ENCODE measurements at places on chromosomes 12 and 14.

DNA sequence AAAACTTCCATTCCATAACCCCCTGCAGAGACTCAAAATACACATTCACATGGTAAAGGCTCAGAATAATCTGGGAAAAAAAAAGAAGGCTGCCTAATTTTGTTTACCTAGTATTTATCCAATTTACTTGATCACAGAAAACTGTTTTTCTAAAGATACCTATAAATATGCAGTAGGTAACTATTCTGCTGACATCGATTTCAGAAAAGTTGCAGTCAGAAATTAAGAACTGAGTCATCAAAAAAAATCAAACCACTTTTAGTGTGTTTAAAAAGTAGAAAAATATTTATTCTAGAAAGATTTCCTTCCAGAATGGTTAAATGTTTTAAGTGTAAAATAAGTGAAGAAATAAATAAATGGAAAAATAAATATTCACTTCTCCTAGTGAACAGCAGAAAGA is 254.5 kb upstream of the CAND1 start:
- DNase-seq = no peak

DNA sequence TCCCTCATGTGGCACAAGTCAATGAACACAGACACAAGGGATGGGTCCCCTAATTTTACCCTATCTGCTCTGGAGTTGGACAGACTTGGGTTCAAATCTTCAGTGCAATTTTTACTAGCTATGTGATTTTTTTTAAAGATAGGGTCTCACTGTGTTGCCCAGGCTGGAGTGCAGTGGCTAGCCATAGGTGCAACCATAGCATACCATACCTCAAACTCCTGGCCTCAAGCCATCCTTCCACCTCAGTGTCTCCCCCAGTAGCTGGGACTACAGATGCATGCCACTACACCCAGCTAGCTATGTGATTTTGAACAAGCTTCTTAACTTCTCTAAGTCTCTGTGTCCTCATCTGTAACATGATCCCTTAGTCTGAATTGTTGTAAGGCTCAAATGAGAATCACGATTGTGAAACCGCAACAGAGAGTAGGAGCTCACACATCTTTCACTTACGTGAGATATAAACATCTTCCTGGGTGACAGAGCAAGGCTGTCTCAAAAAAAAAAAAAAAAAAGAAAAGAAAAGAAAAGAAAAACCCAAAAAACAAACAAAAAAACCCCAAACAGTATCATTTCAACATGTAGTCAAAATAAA is 4.7 kb downstream of the CALCOCO1 start:
- no peak for DNase-seq

DNA sequence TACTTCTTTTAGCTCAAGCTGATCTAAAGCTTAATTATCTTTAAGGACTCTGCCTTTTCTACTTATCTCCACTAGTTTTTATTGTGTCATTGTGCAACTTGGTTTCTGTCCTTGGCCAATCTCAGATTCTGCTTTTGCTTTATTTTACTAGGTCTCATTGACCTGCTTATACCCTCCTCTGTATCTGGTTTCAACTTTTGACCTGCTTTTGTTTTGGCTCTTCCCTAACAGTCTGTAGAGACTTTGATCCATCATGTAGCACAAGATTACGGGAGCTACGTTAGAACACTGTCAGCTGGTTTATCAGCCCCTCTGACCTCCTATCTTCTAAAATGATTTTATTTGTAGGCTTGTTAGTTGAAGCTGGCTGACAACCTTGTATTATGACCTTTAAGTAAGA is 43.6 kb downstream of the ZCRB1 start:
- DNase-seq = no peak

DNA sequence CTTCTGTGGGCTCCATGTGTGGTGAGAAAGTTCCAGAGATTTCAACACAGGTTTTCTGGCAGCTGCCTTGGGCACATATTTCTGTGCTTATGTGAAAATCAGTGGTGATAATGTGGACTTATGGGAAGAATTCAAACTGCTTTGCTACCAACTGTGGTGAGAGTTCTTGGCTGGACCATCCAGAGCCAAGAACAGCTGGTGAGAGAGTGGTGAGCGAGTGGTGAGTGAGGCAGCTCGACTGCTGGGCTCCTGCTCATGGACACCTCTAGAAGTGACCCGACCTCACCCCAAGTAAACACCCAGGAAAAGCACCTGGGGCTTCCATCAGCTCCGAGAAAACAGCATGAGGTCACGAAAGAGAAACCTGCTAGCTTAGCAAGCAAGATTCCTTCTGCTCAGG is 106.4 kb downstream of the PIWIL1 start:
- DNase-seq = no peak

- no peak for DNase-seq
Measured at GRCh38 chr12:16605642-16606116, 283 bp downstream of the LMO3 start.

DNA sequence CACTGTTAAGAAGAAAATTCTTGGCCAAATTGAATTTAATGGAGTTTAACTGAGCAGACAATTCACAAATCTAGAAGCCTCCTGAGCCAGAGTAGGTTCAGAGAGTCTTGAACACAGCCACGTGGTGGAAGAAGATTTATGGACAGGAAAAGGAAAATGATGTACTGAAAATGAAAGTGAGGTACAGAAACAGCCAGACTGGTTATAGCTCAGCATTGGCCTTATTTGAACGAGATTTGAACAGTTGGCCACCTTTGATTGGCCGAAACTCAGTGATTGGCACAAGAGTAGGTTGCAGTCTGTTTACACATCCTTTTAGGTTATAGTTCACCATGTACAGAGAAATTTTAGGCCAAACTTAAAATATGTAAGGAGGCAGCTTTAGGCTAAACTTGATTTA is 9.9 kb downstream of the OAS2 start:
- no peak for DNase-seq

GRCh38 chr12:69108037-69108436 is 131.3 kb upstream of the CPSF6 start:
- no peak for DNase-seq

GRCh38 chr14:105076805-105077648 is 11.8 kb upstream of the GPR132 start:
- no peak for DNase-seq

- no peak for DNase-seq
Measured at GRCh38 chr12:27743601-27744000, 33.0 kb downstream of the MRPS35 start.

- DNase-seq = no peak
Measured at GRCh38 chr12:123062681-123063486, 82.4 kb downstream of the ARL6IP4 start.

DNA sequence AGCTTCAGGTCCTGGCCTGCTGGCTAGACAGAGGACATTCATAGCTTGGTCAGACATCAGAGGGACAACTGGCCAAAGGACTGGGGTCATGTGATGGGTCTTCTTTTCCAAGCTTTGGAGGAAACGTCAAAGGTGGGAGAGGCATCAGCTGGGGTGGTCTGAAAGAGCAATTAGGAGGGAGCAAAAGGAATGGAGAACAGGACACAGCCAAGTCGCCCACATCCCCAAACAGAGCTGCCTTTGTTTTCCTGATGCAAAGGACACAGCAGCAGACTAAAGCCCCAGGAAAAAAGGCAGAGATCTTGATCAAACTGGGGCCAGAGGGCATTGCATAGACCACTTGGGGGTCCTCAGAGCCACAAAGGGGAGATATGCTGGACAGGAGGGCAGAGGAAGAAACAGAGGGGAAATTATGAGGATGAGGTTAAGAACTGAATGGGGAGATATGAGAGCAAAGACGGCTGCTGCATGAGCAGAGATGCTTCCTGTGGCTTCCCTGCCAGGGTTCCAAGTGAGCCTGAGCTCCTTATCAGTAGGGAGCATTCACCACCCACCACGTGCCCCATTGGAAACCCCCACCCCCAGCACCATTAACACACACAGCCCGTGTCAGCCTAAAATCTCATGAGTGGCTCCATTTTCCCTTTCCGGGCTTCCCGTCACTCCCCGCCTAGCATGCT is 62.4 kb downstream of the ANO2 start:
- no peak for DNase-seq

DNA sequence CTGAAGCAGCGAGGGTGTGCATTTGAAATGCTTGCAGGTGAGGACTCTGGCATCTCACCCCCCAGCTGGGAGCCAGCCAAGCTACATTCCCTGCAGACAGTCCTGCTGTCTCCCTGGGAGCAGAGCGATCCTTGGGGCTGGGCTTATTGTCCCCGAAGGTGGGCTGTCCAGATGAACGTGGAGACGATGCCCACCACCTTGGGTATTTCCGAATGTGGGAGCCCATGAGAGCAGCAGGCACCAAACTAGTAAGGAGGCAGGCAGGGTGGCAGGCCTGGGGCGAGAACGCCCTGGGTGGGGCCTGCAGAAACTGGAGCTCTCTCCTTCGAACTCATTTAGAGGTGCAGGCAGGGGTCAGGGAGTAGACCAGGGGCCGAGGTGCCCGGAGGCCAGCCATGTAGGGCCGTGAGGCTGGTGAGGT is 18.5 kb downstream of the ZBTB42 start:
- DNase-seq = no peak

GRCh38 chr14:101733211-101733610 is 28.3 kb upstream of the PPP2R5C start:
- no peak for DNase-seq

DNA sequence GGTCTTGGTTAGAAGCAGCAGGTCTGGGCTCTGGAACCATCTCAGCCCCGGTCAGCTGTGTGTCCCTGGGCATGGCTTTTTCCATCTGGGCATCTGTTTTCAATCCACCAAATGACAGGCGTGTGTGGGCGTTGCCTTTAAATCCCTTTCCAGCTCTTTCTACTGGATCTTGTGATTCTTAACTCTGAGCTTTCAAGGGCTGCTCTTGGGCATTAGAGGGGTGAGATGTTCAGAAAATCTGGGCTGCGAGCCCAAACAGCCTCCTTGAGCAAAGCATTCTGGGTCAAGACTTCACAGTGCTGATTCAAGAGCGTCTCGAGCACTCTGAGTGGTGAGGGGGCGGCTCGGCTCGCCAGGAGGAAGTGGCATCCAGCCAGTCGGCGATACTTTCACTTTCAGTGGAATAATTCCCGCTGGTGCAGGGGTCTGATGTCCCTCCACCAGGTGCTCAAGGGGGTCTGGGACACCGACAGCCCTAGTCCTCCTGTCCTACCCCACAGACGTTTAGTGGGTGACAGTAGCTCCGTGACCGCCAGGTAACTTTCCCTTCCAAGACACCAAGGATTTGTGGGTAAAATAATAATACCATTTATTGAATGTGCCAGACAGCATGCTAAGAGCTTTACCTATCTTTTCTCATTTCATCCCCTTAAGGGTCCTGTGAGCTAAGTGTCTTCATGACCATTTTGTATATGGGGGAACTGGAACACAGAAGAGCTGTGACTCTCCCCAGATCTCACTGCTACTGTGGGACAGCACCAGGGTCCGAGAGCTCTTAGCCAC is 114.0 kb downstream of the PLXNC1 start:
- DNase-seq = peak; percentile 56

DNA sequence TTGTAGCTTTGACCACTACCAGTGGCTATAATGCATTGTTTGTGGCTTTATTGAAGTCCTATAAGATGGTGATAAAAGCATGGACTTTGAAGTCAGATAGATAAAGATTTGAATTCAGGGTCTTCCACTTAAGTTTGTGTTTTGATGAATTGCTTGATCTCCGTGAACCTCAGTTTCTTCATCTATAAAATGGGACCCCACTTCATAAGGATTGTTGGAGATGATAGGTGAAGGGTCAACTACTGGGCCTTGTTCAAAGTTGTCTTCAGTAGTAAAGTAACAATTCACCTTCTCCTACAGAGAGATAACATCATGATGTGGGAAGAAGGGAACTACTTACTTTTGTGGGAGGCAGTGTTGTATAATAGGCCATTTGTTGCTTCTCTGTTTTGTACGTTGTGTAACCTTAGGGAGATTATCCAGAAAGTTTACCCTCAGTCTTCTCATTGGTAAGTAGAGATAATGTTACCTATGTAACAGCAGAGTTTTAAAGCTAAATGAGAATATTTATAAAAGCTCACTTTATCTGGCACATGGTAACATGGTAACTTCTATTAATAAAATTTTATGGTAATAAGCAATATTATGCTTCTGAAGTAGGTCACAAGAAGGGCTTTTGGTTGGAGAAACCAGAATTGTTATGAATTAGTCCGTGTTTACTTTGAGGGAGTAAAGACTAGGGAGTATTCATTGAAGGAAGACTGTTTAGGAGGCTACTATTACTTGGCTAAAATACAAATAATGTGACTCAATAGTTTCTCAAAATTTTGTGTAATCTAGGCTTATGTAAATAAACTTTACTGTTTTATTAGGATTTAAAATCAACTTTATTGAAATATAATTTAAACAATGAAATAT is 15.1 kb downstream of the ADIPOR2 start:
- no peak for DNase-seq

DNA sequence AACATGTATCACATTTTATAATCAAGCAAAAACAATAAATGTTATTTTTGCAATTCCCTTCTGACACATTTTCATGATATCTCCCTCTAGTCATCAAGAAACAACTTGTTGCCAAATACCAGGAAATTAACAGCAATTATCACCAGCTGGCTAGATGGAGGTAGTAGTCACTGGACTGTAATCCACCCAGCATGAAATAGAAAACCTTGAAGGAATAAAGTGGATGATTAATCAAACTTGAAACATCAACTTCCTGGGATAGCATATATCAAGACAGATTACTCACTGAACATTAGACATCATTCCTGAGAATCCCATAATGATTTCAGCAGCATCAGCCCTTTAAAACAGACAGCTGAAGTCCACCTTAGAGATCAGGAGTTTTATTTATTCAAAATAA is 259.0 kb downstream of the CCDC59 start:
- DNase-seq = no peak

- DNase-seq = no peak
Measured at GRCh38 chr14:54567224-54567638, 303 bp downstream of the SAMD4A start.

All from stimulated activated CD8-positive, alpha-beta memory T cell treated with anti-CD3 and anti-CD28 coated beads, Interleukin-4, amount 100 ng/mL, for 4 hours (primary cell).